Left lung (tissue), 14 donors: ENCODE measurements at places on chromosomes 11 and 22. TPM values are rescaled to one million over a fixed set of nuclear protein-coding genes. Genes with fewer than 3 reads are reported as not detected.

Gene SLC22A6
- polyA plus RNA-seq, result 0.08 TPM

DNA sequence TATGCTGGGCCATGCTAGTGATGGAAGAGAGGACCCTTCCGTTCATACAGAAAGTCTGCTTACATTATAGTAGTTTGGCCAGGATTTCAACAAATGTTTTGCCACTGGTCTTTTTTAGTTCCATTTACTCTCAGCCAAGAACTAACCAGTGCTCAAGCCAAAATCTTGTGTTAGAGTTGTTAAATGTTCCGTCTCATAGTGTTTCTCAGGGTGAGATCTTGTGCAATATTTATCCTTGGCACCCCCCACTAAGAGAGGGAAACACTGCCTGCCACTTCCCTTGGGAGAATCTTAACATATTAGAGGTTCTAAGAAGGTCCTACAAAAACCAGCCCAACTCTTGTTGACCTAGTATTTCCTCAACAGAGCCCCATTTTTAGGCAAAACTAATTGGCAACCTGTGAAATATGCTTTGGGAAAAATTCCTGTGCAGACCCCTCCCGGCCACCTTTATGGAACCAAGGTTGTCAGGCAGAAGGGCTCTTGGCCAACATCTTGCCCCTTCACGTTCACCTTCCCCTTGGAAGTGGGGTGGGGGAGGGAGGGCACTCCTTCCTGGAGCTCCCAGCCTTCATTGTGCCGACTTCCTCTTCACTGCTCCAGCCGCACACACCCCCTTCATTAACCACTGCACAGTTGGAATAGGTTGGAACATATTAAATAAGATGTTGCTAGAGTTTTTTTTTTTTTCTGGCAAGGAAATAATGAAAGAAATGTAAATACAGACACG, 173.2 kb upstream of the SORL1-AS1 start:
- H3K27me3 ChIP-seq, result no peaks in the 10 kb centered on the region
- H3K27ac ChIP-seq, result no peak overlapping the region
- peaks cover 98% of the 10 kb centered on the region for H3K36me3 ChIP-seq
- H3K4me1 ChIP-seq, result peaks cover 11% of the 10 kb centered on the region
- no peak overlapping the region for H3K4me3 ChIP-seq
- DNase-seq, result no peak

Gene MYO7A
- 6.5 TPM for polyA plus RNA-seq

DNA sequence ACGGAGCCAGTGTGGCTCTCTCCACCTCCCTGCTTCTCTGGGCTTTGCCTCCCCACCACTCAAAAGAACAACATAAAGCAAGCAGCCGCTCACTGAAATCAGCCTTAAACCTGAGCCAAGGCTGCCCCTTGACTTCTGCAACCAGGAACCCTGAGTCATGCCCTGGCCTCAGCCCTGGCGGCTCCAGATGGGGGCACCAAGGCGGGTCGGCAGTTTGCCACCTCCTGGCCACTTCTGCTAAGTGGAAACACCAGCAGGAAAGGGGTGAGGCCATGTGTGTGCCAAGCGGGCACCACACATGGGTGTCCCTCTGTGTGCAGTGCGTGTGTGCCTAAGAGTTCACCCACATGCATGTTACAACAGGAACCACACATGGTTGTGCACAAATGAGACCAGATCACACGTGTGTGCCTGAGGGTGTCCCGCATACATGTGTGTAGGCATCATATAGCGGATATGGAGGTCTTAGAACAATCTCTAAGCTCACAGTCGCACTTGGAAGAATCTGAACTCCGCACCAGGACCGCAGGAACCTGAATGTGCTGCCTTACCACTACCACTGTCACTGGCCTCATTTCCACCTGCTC, 221.2 kb downstream of the MN1 start:
- no peak for DNase-seq
- no peaks in the 10 kb centered on the region for H3K36me3 ChIP-seq
- peaks cover 8% of the 10 kb centered on the region for H3K4me1 ChIP-seq

GRCh38 chr22:25357132-25357455, 137.7 kb downstream of the CRYBB2 start:
- no peaks in the 10 kb centered on the region for H3K4me1 ChIP-seq
- H3K36me3 ChIP-seq, result no peaks in the 10 kb centered on the region
- H3K4me3 ChIP-seq, result no peak overlapping the region
- H3K27me3 ChIP-seq, result no peaks in the 10 kb centered on the region
- no peak for DNase-seq

DNA sequence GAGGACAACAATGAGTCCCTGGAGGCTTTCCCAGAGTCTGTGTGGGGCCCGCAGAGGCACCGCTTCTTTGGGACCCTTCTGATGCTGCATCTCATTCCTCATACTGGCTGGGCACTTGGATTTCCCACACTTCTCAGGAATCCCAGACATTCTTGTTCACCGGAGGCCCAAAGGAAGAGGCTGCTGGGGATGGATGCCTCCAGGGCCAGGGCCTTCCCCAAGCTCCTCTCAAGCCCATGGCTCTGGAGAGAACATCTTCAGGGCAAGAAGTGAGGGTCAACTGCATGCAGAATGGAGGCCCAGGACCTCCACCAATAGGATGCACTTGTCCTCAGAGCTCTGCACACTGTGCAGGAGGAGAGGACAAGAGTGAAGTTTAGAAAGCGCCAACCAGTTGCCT, 34.6 kb downstream of the DKK3 start:
- peaks cover 33% of the 10 kb centered on the region for H3K4me1 ChIP-seq
- H3K27me3 ChIP-seq, result no peaks in the 10 kb centered on the region
- H3K4me3 ChIP-seq, result no peak overlapping the region
- no peaks in the 10 kb centered on the region for H3K36me3 ChIP-seq
- DNase-seq, result no peak
